ENCODE measurements at places on chromosomes 12 and 14.

DNA sequence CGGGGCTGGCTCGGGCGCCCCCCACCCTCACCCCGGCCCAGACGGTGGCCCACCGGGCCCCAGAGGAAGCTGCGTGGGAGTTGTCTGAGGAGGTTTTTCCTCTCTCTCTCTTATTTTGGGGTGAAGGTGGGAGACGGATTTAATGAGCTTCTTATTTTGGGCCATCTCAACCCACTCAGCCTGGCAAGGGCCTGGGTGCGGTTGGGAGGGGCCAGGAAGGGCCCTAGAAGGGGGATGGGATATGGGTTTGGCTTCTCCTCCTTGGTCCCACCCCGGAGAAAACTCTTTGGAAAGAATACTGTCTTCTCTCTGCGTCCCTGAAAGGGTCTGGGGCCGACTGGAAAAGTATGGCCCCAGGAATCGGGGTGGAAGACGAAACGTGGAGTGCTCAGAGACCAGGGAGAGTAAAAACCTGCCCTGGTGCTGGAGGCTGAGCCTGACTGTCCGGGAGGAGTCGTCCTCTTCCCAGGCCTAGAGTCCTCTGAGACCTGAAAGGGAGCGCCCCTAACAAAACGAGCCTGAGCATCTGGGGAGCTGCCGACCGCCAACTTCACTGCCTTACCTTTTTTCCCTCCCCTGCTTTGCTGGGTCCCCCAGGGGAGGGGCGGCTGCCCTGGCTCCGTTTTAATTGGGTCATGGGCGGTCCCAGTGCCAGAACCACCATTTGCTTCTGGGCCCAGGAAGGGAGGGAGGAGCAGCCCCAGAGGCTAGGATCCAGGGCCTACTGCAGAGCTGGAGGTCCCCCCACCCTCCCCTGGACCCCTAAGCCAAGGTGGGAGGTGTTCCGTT, 1.6 kb downstream of the MMP14 start:
- DNase-seq = no peak

DNA sequence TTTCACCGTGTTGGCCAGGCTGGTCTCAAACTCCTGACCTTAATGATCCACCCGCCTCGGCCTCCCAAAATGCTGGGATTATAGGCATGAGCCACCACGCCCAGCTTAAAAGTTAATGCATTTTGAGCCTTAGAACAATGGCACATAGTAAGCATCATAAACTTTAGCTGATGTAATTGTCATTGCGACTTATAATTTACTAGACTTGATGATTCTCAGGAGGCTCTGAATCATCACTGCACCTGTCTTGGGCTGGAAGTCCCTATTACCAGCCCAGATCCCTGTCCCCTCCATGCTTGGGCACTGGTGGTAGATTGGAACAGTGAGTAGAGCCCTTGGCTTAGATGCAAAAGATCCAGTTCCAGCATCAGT, 26.1 kb downstream of the KMT5A start:
- DNase-seq = no peak

DNA sequence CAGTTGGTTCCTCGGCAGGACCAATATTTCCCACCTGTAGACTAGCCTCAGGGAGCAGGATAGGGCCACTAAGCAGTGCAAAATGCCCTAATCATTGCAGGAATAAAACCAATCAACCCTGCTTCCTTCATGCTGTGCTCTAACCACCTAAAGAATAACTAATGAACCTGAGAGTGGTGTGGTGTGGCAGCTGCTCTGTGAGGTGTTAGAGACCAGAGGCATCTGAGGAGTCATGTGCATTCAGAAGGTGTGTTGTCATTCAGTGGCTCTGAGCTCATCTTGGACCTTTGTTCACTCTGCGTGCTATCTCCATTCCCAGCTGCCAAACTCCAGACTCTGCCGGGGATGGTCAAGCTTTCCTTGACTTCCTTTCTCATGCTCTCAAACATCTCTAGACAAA, 136.7 kb upstream of the EGLN3 start:
- no peak for DNase-seq

DNA sequence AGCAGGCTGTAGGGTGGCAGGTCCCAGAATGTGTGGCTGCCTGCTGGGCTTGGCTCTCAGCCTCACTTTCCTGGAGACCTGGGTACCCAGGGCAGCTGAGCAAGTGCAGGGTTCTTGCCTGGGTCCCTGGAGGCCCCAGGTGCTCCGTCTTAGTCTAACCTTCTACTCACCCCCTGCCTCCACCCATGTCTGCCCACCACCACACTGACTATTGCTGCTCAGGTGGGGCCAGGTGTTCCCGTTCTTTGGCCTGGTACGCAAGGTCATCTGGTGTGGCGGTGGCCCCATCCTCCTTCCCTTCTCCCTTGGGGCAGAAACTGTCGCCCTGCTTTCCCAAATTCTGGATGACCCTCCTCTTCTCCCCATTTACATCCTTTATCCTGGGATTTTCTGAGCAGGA, 319.9 kb downstream of the TMEM121 start:
- DNase-seq = no peak

GRCh38 chr12:10126413-10126812, 3.6 kb downstream of the CLEC7A start:
- DNase-seq = no peak

DNA sequence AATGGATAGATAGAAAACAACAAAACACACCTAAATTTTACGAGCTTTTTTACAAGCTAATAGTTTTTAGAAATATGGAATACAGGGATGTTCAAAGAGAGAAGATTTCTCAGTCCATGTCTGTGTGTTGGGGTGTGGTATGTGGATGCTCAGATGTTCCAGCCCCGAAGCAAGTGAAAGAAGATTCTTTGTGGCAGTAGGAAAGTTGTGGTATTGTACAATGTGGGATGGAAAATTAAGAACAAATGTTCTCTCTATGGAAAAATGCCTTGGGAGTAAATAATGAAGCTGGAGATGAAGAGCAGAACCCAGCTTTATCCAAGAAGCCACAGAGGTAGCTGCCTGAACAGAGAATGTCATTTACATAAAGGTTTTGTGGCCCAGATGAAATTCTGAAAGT, 150.3 kb upstream of the PRKD1 start:
- no peak for DNase-seq

DNA sequence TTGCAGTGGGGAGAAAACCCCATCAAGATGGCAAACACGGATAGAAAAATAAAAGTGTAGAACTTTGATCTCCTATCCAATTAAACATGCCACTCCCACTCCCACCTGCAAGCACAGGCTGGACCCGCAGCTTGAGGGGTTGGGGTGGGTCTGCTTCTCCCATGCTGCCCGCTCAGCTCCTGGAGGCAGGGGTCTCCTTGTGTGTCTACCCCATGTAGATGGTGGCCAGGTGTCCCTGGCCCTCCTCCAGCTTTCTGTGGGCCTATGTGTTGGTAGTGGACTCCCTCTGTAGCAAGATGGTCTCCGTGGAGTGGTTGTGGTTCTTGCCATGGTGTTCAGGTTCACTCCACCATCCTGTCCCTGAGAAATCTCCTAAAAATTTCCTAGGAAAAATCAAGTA, 23.5 kb upstream of the FGF23 start:
- DNase-seq = no peak

DNA sequence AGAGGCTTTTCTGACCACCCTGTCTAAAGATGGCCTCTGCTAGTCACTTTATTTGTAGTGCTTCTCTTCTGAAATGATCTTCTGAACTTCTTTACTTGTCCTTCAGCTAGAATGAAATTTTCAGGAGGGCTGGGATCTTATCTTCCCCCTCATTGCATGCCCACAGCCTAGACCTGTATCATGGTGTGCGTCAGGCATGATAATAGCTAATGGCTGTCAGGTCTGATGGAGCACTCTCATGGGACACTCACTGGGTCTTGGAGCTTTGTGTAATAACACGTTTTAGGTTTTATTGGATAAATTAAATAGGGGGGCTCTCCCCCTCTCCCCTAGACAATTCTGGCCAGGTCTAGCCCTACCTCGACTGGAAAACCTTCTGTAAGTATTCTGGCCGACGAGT, 97.1 kb upstream of the NRXN3 start:
- DNase-seq = no peak

- DNase-seq = no peak
Measured at GRCh38 chr12:71333418-71333817, 106.2 kb upstream of the LGR5 start.
